ENCODE measurements at places on chromosomes 3 and 15.
A peak's percentile ranks its signal among the peaks of the same experiment; 100 is the strongest.

DNA sequence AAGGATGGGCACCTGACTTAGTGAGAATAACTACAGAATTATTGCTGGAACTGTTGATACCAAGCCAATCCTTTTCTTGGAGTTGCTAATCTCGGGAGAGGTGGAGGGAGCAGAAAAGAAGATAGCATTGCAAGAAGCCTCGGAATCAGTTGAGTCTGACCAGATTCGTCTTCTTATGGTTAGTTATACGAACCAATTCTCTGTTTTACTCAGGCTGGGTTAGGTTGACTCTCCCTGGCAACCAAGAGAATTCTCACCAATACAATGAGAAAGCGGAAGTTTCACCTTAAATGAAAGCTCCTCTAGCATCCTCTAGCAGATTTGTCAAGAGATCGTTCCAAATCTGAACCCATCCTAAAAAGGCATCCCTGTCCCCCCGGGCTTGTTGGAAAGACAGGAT, 43.5 kb upstream of the UBE2E1 start:
- DNase-seq = no peak

DNA sequence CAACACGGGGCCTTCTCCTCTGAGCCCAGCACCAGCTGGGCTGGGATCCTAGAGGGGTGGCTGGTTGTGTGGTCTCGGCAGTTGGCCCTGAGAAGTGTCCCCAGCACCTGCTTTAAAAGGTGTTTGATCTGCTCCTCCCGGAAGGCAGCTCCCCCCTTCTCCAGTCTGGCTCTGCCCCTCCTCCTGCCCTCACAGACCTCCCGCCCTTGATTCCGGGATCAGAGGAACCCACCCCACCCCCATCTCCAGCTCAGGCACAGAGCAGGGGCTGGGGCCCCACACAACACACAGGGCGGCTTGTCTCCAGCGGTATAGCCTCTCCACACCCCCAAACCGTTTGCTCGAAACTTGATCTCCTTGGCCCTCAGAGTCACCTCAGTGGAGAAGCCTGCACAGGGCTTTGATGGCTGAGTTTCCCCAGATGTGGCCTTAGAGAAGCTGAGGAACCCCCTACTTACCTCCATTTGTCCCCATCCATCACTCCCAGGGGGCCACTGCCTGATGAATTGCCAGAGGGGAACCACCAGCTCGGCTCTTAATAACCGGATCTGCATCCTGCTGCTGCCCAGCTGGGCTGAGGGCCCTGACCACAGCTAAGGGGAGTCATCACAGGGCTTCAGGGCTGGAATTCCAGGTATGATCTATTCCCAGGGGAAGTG, 6.4 kb upstream of the STRA6 start:
- DNase-seq = peak; percentile 21

GRCh38 chr15:33132722-33133345, 61.7 kb downstream of the FMN1 start:
- no peak for DNase-seq

DNA sequence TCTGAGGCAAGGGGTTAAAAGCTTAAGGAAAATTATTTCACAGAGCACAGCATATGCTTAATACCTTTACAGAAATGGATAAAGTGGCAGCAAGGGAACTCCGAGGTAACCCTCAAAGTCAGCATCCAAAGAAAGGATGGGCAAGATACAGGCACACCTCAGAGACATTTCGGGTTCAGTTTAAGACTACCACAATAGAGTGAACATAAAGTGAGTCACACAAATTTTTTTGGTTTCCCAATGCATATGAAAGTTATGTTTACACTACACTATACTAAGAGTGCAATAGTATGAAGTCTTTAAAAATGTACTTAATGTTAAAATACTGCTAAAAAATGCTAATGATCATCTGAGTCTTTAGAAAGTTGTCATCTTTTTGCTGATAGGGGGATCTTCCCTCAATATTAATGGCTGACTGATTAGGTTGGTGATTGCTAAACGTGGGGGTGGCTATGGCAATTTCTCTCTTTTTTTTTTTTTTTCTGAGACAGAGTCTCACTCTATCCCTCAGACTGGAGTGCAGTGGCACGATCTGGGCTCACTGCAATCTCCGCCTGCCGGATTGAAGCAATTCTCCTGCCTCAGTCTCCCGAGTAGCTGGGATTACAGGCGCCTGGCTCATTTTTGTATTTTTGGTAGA, 10.0 kb downstream of the UBR1 start:
- no peak for DNase-seq

DNA sequence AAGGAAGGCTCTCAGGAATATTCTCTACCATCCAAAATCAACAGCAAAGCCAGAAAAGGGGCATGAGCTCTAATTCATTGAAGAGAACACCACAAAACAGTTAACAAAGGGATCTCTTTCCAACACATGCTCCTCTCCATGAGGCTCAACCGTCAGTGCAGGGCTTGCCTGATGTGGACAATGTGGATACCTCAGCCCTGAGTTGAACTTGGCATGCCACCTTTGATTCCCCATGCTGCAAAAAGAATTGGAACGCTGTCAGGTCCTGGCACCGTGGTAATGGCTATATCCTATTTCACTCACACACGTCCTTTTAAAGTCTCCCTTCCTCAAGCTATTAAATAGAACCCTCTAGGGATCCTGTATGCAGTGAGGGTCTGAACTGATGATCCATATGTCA, 30.7 kb upstream of the IP6K2 start:
- DNase-seq = no peak

GRCh38 chr15:101024706-101025500, 105.7 kb downstream of the LRRK1 start:
- DNase-seq = no peak

- DNase-seq = no peak
Measured at GRCh38 chr3:130654091-130654490, 92.5 kb downstream of the PIK3R4 start.

DNA sequence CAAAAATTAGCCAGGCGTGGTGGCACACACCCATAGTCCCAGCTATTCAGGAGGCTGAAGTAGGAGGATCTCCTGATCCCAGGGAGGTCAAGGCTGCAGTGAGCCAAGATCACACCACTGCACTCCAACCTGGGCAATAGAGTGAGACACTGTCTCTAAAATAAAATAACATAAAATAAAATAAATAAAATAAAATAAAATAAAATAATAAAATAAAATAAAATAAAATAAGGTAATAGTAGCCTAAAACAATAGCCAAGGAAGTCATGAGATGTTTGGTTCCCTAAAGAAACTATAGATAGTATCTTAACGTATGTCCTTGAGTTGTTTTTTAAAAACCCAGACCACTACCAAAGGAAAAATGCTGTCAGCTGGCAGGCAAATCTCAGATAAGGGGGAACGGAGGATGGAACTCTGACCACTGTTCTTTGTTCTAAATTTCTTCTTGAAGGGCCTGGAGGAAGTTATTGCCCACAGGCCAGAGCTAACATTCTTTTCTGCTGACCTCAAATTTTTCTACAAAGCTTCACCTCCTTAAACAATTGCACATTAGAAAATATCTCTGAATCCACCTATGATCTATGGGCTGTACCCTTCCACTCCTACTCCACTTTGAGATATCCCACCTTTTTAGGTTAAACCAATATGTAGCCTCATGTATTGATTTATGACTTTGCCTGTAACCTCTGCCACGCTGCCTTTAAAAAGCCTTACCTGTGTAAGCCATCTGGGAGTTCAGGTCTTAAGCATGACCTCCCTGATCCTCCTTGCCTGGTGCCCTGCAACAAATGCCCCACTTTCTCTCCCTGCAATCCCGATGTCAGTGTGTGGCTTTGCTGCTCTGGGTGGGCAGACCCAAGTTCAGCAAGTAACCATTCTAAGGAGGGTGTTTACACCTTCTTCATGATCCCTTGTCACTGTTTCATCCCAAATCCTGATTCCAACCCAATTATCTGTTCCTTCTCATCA, 126.2 kb upstream of the BHLHE40 start:
- no peak for DNase-seq

DNA sequence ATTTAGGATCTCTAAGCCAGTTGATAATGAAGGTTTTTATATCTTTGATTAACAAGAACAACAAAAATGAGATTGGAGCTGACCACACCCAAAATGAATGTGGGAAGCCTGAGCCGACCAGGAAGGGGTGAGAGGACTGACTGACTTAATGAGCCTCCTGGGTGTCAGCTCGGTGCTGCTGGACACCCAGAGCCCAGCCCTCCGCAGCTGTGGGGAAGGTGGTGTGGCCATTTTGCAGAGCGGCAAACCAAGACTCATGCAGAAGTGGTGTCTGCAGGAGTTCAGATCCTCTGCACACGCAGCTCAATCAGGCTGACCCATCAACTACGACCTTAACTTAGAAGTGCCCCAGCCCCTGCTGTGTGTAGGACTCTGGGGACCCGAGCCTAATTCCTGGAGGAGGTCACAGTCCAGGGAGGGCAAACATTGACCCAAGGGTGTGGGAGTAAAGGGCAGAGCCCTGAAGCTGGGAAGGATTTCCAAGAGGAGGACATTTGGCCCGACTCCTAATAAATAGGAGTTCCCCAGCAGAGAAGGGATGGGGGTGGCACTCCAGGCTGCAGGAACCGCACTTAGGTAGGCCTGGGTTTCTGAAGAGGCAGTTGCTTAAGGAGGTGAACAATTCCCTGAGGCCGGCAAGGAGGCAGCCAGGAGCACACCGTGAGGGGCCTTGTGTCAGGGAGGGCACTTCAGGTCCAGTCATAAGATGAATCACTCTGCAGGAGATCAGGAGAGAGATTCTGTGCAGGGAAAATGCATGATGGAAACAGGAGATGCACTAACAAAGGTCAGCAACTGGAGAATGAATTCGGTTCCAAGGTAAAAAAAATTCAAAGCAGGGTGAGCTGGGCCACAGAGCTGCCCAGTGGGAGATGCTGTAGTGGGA, 197.1 kb upstream of the TPM1 start:
- DNase-seq = no peak

- DNase-seq = peak; percentile 17
Measured at GRCh38 chr3:112617285-112617684, 23.7 kb downstream of the CCDC80 start.

- no peak for DNase-seq
Measured at GRCh38 chr3:8730656-8731055, 2.9 kb upstream of the CAV3 start.

DNA sequence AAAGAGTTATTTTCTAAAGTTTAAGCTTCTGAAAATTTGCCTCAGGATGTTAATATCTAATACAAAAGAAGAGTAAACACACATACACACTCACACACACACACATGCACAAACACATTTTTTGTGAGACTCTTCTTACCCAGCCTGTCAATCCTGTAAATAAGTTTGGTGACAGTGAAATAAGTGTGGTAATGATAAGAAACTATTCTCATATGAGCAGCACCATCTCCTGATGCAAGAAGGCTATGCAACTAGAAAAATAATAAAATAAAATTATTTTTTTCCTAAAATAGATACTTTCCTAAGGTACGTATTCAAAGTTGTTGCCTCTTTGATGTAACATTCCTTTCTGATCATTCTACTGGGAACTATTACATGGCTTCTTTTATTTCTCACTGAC, 155.1 kb downstream of the MECOM start:
- no peak for DNase-seq

- DNase-seq = no peak
Measured at GRCh38 chr3:64203969-64204908, 21.0 kb downstream of the PRICKLE2 start.

GRCh38 chr15:63818191-63818590, 15.6 kb downstream of the HERC1 start:
- DNase-seq = no peak

GRCh38 chr3:58369876-58370275, 37.2 kb downstream of the PXK start:
- no peak for DNase-seq
